ENCODE measurements at places on chromosomes 13 and 19.
A peak's percentile ranks its signal among the peaks of the same experiment; 100 is the strongest.

GRCh38 chr19:14063105-14063504 lies 1.2 kb upstream of the PALM3 start:
- no peak for DNase-seq

DNA sequence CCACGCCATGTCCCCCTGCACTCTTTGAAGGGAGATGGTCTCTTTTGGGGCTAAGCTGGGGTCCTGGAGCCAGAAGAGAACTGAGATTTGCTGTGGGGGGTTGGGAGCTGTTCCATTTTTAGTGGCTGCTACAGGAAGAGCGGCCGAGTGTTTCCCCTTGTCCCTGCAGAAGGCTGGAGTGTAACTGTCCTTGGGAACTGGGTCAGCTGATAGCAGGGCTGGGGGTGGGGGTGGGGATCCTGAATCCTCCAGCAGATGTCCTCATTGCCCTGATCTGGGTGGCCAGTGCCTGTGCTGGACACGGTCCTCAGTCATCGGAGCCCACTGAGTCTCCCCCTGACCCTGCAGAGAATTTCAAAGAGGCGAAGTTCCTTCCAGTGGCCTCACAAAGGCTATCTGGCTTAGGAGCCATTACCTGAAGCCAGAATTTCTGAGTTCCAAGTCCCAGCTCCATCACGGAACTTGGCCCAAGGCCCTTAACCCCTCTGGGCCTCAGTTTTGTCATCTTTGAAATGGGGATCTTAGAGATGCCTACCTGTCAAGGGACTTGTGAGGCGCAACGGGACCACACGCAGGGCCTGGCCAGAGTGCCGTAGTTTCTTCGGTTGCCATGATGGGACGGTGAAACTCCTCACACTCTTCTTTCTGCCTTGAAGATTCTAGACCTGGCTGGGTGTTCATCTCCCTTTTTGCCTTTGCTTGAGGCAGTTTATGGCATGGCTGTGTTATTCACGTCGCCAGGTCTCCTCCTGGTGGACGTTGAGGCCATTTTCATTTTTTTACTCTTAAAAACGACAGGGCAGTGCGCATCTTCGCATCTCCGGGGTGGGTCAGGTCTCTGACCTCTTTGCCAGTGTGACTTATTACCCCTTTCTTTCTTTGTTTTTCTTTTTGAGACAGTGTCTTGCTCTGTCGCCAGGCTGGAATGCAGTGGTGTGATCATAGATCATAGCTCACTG lies 51.9 kb downstream of the DNM2 start:
- peak; percentile 75 for DNase-seq

DNA sequence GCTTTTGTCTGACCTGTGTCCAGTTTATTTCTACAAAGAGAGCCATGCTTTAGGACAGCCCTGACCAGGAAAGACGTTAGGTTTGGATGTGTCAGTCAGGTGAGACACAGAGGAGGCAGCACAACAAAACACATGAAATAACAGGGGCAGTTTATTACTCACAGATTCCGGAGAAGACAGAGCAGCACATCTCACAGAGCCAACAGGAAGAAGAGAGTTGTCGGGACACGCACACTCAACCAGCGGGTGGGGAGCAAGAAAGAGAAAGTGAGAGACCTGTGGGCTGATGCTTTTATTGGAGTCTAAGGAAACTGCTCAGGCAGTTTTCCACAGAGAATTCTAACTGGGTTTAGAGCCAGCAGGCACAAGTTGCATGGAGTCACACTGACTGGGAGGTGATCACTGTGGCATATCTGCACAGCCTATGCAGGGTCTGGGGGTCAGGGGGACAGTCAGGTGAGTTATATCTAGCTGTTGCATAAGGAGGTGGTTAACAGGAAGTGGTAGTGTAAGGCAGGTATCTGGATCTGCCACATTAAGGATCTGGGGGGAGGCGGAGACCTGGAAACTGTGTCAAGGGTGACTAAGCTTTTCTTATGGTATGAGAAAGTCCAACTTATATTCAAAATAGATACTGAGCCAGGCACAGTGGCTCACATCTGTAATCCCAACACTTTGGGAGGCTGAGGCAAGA lies 24.1 kb upstream of the CEACAM20 start:
- no peak for DNase-seq

DNA sequence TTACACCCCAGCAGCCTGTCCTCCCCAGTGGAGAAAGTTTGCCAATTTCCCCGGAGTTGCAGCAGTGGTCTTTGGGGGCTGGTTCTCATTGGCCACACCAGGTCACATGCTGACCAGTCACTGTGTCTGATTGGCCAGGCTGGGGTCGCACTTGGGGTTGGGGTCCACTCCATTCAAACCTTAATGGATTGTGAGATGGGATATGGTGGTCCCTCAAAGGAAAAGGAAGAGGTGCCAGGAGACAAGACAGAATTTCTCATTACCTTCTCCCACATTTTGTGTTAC lies 3.4 kb downstream of the PPM1N start:
- no peak for DNase-seq

- DNase-seq: no peak
These were observed 6.9 kb upstream of the CYSLTR2 start for GRCh38 chr13:48646791-48647190.

DNA sequence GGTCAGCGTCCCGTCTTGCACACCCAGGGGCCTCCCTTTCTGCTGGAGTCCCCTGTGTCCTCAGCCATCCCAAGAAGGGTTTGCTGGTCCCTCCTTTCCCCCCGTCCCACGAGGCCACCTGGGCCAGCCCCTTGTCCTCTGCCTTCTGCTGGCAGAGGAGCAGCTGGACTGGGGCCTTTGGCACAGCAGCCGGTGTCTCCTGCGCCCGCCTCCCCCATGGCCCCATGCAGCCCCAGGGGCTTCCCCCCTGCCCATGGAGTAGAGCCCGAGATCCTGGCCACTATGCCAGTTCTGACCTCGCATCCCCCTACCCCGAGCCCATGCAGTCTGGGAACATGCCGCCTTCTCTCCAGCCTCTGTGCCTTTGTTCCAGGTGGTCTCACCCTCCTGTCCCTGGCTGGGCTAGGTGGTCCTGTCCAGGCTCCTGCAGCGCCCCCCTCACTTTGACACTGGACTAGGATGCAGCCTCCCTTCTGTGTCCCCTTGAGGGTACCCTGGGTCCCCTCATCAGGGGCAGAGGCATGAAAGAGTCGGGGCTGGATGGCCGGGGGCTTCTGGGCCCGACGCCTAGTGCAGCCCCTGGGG lies 5.7 kb upstream of the GARIN5A start:
- no peak for DNase-seq
